ENCODE measurements at places on chromosomes 5 and 9. TPM values are rescaled to one million over a fixed set of nuclear protein-coding genes. Genes with fewer than 3 reads are reported as not detected.

GRCh38 chr5:159833088-159833487, 83.2 kb upstream of the ADRA1B start:
- H3K27me3 ChIP-seq = no peaks in the 10 kb centered on the region
- no peak overlapping the region for H3K27ac ChIP-seq
- no peak overlapping the region for H3K4me3 ChIP-seq
- no peaks in the 10 kb centered on the region for H3K4me1 ChIP-seq
- no peaks in the 10 kb centered on the region for H3K36me3 ChIP-seq

DNA sequence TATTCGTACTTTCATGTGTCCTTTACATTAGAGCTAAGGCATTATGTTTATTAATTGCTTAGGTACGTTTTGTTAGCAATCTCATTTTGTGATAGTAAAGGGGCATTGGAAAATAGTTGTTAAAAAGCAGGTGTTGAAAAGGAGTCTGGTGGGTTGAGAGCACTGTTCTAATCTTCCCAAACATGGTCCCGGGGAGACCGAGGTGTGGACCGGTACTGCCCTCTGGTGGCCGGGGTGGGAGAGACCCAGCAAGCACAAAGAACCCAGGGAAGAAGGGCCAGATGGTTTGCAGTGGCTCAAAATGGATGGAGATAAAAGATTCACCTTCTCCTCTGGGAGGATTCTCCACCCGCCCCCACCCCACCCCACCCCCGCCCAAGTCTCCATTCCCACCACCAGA, 26.1 kb downstream of the IDNK start:
- no peaks in the 10 kb centered on the region for H3K4me1 ChIP-seq
- no peak overlapping the region for H3K27ac ChIP-seq
- H3K27me3 ChIP-seq = no peaks in the 10 kb centered on the region
- no peak overlapping the region for H3K4me3 ChIP-seq
- peaks cover 42% of the 10 kb centered on the region for H3K36me3 ChIP-seq

DNA sequence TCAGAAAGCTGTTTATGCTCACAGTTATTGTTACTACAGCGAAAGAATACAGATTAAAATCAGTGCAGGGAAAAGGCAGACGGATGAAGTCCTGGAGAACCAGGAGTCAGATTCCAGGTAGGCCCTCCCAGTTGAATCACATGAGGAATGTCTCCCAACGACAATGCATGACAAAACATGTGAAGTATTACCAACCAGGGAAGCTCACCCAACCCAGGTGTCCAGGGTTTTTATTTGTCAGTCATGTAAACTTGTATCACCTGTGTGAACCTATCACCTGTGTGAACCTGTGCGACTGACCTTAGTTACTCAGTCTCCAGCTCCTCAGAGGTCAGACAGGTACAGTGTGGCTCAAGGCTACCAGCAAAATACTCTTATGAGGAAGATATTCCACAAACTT, 63.9 kb downstream of the KIAA1958 start:
- H3K27ac ChIP-seq = no peak overlapping the region
- no peaks in the 10 kb centered on the region for H3K27me3 ChIP-seq
- no peak overlapping the region for H3K4me3 ChIP-seq
- H3K4me1 ChIP-seq = peaks cover 4% of the 10 kb centered on the region

- H3K36me3 ChIP-seq = no peaks in the 10 kb centered on the region
- H3K4me1 ChIP-seq = no peaks in the 10 kb centered on the region
- no peak for DNase-seq
- no peak overlapping the region for H3K4me3 ChIP-seq
- no peaks in the 10 kb centered on the region for H3K27me3 ChIP-seq
- no peak overlapping the region for H3K27ac ChIP-seq
Observed at GRCh38 chr9:2289263-2289662, 274.1 kb downstream of the SMARCA2 start.

DNA sequence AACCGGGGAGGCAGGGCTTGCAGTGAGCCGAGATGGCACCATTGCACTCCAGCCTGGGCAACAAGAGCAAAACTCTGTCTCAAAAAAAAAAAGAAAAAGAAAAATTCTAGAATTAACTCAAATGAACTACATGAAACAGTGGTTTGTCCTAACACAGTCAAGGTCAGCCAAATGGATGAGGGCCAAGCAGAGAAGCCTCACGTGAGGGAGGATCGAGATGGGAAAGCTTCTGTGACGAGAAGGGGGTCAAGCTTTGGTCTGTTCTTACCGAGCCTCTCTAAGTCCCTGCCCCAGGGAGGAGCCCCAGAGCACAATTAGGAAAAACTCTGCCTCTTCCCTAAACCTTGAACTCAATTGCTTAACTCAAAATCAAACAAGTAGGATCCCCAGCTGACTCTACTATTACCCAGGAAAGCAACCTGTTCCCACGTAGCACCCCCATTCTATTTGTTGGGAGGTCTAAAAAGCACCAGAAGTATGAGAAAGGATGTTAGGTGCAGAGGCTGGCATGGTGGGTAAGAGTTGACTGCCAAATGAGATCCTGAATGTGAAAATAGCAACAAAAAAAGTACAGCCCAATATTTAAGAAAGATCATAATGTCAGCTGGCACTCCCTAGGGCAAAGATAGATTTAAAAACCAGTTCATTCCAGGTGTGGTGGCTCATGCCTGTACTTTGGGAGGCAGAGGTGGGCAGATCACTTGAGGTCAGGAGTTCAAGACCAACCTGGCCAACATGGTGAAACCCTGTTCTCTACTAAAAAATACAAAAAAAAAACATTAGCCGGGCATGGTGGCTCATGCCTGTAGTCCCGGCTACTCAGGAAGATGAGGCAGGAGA, 7.2 kb downstream of the ALDH7A1 start:
- no peak overlapping the region for H3K27ac ChIP-seq
- no peaks in the 10 kb centered on the region for H3K4me1 ChIP-seq
- H3K4me3 ChIP-seq = no peak overlapping the region
- peaks cover 39% of the 10 kb centered on the region for H3K36me3 ChIP-seq
- DNase-seq = no peak

DNA sequence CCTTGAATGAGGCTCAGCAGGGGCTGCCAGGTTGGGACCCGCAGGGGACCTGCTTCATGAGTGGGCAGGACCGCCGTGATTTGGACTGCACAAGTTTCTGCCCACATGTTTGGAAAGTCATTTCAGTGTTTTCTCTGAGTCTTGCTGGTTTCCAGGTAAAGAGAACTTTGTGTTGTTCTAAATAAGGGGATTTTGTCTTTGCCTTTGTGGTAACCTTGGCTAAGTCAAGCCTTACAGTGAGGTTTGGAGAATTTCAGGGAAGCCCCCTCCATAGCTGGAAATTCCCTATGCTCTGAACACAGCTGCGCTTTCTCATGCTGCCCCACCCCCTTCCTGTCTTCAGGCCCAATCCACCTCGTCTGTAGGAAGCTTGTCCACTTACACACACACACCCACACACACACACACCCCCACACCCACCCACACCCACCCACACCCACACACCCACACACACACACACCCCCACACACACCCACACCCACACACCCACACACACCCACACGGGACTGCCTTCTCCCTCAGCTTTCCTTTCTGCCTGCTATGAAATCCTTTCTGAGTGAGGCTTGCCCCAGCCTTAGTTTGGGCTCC, 270.1 kb downstream of the HSPA4 start:
- H3K4me3 ChIP-seq = no peak overlapping the region
- no peaks in the 10 kb centered on the region for H3K4me1 ChIP-seq
- no peaks in the 10 kb centered on the region for H3K36me3 ChIP-seq
- no peak overlapping the region for H3K27ac ChIP-seq
- no peak for DNase-seq

DNA sequence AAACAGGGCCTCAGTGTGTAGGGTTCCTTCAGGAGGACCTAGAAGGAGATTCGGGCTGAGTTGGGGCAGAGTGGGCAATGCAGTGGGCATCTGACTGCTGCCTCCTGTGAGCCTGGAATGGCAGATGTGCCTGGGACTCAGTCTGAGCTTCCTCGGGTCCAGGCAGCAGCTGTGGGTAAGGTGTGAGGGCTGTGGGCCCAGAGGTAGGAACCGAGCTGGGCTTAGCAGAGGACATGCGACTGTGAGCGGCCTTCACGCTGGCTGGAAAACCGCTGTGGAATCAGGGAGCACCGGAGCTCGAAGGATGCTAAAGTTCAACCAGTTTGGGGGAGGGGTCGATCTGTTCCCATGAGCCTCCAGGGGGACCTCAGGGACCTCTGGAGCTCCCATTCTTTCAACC, 137.0 kb downstream of the PAX5 start:
- H3K36me3 ChIP-seq = no peaks in the 10 kb centered on the region
- no peak for DNase-seq
- H3K27ac ChIP-seq = no peak overlapping the region
- H3K4me3 ChIP-seq = no peak overlapping the region

DNA sequence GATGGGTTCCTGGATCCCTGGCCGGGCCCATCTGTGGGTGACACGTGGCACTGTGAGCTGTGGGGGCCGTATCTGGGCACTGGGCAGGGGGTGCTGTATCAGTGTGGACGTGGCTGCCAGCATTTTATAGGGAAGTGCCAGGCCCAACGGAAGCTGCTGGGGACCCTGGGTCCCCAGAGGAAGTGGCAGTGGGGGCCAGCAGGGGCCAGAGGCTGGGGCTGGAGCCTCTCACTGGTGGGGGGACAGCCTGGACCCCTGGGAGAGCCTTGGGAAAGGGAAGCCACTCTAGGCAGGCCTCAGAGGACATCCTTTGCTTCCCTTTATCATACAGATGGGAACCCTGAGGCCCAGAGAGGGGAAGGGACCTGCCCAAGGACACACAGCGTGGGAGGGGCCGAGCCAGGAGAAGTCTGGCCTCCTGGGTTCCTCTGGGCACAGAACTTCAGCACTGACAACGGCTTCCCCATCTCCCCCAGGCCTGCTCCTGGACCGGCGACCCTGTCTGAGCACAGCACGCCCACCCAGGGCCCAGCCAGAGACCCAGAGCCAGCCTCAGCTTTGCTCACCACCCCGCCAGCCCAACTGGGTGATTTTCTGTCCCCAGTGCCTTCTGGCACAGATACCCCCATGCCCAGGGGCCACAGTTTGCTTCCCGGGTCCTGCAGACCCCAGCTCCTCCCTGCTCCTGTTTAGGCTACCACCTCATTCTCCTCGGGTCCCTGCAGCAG, 15.5 kb upstream of the LAMC3 start:
- H3K27me3 ChIP-seq = peaks cover 36% of the 10 kb centered on the region
- no peaks in the 10 kb centered on the region for H3K36me3 ChIP-seq
- no peak overlapping the region for H3K27ac ChIP-seq

The PAX5 gene
- 0.18 TPM for total RNA-seq

The PLEKHG4B gene
- total RNA-seq = 2.7 TPM

The DAB2IP gene
- total RNA-seq = 54.1 TPM

Measured in lower lobe of right lung (tissue), 2 donors.